ENCODE measurements at places on chromosomes 6 and 20. TPM values are rescaled to one million over a fixed set of nuclear protein-coding genes. Genes with fewer than 3 reads are reported as not detected.

DNA sequence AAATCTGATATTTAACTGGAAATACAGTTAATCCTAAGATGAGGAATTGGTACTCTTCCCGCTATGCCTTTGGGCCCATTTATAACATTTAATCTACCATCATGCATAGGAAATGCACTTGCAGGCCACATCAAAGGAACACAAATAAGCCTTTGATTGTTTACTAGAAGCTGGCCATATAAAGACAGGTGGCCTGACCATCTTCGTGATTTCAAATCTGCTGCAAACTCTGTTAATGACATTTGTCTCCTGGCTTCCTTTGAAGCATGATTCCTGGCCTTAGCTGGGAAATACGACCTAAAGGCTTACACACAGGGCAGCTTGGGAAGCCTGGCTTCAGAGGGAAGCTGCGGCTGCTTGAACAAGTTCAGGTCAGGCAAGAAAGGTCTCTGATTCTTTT, 552.1 kb downstream of the CDH26 start:
- DNase-seq = no peak

- DNase-seq = no peak
Observed at GRCh38 chr6:11317885-11318771, 85.7 kb upstream of the NEDD9 start.

Gene HM13
- 63.9 TPM for total RNA-seq

DNA sequence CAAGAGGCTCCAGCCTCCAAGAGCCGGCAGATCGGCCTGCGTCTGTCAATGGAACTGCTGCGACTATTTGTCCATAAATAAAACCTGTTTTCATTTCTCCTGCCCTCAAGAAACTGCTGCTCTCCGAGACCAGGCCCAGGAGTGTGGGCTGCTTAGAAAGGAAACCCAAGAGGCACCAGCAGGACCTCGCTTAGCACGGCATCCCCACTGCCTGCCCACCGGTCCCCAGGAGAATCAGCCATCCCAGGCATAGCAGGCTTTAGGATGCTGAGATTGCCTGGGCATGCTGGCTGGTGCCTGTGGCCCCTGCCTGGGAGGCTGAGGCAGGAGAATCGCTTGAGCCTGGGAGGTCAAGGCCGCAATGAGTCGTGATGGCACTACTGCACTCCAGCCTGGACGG, 17.6 kb downstream of the NTSR1 start:
- DNase-seq = no peak

DNA sequence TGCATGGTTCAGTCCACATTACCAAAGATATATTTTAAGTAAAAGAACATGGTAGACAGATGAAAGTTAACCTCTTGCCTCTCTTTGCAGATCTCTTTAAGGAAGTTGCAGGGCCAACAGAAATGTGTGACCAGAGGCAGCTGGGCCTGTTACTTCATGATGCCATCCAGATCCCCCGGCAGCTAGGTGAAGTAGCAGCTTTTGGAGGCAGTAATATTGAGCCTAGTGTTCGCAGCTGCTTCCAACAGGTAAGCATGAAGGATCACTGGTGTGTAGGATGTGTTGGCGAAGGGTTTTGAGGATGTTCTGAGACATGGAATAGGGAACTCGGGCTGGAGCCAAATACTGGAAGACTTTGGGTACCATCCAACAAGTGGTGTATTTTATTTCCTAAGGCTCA, 508.6 kb downstream of the UTRN start:
- no peak for DNase-seq

DNA sequence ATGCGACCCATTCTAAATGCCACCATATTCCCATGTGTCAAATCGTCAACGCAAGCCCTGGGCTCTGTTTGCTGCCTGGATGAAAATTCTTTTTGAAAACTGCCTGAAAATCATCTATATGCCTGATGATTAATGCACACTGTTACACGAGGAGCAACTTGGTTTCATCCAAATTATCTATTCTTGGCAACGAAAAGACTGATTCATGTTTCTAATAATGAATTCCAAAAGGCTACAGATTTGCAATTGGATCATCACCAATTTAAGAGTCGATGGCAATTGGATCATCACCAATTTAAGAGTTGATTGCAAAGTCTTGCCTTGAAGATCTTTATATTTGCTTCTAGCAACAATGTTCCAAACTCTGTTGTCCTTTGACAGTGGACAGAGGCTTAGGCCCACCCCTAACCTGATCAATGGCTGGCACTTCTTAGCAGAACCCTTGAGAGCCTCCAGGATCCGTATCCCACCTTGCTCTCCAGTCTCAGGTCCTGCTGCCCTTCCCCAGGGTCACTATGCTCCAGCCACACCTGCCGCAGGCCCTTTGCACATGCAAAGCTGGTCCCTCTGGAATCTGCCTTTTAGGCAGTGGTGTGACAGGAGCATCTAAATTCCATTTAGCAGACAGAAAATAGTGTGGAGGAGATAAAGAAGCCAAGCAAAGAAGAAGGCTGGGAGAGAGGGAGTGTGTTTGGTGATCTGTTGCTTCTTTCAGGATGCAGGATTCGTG, 460.9 kb upstream of the SULF2 start:
- DNase-seq = no peak

DNA sequence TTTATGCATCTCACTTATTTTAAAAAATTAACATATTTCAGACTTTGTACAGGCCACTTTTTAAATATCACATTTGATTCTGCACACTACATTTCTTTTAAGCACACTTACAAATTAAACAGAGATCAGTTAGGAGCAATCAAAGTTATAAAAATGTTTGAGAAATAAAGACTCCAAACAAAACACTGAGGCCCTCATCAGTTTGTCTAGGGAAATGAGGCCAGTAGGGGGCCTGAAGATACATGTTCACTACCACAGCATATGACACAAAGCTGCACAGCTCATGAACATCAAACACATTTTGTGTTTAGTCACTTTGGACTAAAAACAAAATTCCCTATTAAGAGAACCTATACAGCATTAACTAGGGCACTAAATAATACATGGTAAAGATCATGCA, 180.5 kb downstream of the PDE7B start:
- DNase-seq = no peak

DNA sequence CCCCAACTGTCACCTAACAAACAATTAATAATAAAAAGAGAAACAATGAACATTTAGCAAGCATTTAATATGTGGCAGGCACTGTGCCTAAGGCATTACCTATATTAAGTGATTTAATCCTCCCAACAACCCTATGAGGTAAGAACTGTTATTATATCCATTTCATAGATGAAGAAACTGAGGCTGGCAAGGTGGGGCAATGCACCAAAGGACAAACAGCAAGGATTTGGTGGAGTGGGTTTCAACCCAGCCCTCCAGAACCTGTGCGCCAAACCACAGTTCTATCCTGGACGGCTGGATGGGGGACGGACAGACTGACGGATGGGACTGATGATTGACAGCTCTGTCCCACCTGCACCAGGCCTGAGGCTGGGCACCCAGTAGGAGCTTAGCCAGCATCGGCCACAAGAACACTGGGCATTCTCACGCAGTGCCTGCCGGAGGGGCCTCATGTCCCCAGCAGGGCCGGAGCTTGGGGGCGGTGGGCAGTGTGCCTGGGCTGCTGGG, 24.6 kb downstream of the NOL4L start:
- DNase-seq = peak; percentile 77

- DNase-seq = no peak
Observed at GRCh38 chr6:89385846-89386245, 26.2 kb downstream of the RRAGD start.

Gene TFAP2A
- not detected for total RNA-seq

GRCh38 chr20:57680131-57680716, 29.6 kb downstream of the PMEPA1 start:
- no peak for DNase-seq

DNA sequence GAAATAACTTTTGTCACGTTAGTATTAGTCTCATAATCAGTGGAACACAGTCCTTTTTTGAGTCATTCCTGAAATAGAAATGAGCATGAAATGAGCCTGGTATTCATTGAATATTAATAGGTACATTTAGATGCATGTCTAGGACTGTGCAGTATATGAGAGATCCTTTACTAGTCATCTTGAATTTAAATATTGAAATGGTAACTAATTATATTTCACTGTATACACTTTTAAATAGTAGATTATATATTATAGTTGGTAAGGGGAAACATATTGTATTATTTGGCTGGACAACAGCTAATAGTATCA, 59.4 kb downstream of the RSPO3 start:
- no peak for DNase-seq

DNA sequence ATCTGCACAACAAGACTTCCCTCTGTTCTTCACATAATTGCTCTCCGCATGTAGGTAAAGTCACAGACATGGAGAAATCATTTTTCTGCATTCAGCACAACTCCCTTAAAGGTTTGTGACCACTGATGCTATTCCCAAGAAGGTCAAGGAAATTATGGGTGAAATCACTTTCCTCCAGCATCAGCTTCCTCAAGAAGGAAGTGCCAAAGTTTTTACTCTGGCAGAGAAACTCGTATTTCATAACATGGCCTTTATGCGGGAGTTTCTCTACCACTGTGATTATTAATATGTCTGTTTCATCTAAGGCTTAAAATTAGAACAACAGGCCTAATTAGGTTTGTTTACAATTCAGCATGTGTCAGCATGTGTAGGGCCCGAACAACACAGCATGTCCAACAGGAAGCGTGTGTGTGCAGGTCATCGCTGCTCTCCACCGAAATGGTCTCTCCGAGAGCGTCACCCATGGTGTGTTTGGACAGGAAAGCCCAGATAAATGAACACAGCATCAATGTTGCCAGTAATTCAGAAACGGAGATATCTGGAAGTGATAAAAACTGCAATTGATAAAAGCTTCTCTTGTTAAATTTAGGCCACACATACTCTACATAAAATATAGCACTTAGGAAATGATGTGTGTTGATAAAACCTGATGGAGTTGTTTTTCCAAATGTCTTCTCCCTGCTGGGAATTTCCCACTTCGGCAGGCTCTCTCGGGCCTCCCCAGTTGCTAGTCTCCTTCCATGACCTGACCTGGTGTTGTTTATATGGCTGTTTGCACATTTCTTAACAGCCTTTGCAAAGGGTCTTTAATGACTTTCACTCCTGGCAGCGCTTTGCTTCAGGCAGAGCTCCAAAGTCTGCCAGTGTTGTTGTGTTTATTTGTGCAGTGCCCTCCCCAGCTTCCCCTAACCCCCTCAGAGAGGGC, 265.1 kb upstream of the CEP162 start:
- no peak for DNase-seq

Gene CDH4
- total RNA-seq = 3.9 TPM

DNA sequence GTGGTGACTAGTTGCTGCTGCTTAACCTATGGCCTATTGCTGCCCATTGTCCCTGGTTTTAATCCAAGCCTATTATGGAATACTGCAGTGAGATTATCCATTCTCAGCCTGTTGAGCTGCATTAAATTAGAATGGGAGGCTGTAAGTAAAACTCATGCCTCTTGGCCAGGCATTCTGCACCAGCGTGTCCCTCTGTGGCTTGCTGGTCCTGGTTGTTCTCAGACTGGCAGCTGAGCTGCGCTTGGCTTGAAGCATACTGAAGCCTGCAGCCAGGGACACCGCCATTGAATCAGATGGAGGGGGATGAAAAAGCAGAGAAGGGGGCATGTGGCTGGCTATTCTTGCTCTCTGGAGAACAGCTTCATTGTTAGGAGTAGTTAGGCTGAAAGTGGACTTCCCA, 15.6 kb downstream of the LRRN4 start:
- no peak for DNase-seq

- no peak for DNase-seq
Observed at GRCh38 chr6:55569638-55570037, 9.4 kb downstream of the HMGCLL1 start.

Gene PPIL6
- total RNA-seq = not detected

Gene CRIP3
- total RNA-seq = 20.1 TPM

GRCh38 chr6:111447051-111447450, 36.0 kb downstream of the REV3L start:
- no peak for DNase-seq

DNA sequence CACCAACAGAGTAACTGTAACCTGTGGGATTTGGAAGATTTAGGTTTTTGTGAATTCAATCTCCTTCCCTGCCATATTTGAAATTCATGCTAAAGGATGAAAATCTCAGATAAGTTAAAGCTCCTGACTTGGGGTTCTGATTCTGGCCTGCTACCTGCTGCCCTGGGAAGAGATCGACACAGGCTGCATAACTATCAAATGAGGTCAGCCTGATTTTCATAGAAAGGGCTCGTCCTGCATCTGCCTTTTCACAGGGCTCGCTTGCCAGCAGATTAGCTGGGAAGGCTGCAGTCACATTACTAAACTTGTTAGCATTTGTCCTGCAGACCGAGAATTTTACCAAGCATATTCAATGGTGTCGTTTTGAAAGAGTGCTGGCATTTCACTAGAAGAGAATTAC, 14.6 kb downstream of the GCLC start:
- peak; percentile 43 for DNase-seq

Data from H7 (cell line).